ENCODE measurements at places on chromosomes 12 and 14. TPM values are rescaled to one million over a fixed set of nuclear protein-coding genes. Genes with fewer than 3 reads are reported as not detected.
A peak's percentile ranks its signal among the peaks of the same experiment; 100 is the strongest.

DNA sequence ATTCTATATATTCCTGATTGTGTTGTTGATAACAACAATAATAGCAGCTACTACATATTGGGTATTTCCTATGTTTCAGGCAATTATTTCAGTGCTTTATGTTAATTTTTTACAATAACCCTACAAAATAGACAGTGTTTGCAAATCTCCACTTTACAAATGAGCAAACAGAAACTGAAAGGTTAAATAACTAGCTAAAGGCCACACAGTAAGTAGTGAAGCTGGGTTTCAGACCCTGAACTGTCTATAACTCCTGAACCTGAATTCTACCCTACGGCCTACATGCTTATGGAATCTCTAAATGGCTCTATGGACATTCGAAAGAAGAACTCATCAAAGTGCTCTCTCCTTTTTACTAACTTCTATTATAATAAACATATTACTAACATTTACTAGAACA is 19.7 kb upstream of the NUDT4 start:
- no peak overlapping the region for H3K4me3 ChIP-seq
- no peak for DNase-seq
- H3K4me1 ChIP-seq: peaks cover 9% of the 10 kb centered on the region

TAS2R43 gene
- not detected for total RNA-seq

SMIM41 gene
- total RNA-seq: not detected

DNA sequence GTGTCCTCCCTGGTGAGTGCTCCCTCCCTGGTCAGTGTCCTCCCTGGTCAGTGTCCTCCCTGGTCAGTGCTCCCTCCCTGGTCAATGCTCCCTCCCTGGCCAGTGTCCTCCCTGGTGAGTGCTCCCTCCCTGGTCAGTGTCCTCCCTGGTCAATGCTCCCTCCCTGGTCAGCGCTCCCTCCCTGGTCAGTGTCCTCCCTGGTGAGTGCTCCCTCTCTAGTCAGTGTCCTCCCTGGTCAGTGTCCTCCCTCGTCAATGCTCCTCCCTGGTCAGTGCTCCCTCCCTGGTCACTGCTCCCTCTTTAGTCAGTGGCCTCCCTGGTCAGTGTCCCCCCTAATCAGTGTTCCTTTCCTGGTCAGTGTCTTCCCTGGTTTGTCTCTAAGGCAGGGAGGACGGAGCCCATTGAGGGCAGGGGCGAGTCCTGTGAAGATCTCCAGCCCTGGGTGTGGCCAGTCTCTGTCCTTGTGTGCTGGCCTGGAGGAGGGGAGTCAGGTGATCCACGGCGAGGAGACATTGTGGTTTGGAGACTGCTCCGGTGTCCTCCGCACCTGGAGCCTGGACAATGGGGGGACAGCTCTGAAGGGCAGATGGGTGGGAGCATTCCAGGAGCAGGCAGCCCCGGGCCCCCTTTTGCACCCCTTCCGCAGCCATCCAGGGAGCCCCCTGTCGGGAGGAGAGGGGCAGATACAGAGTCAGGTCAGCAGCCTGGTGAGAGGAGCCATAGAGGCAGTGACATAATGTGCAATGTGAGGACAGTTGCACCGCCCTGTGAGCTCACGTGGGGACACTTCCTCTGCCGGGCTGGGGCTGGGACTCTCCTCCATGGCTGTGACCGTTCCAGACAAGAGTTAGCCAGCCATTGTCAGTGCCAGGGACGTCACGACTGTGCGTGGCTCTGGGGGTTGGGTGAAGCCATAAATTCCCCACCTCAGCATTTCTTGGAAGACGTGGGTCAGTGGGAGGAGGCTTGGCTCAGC is 93.4 kb downstream of the ADGRD1 start:
- no peaks in the 10 kb centered on the region for H3K27me3 ChIP-seq
- peaks cover 14% of the 10 kb centered on the region for H3K4me1 ChIP-seq
- H3K36me3 ChIP-seq: no peaks in the 10 kb centered on the region
- peak; percentile 50 for DNase-seq
- H3K27ac ChIP-seq: peak overlapping the region; percentile 9

DNA sequence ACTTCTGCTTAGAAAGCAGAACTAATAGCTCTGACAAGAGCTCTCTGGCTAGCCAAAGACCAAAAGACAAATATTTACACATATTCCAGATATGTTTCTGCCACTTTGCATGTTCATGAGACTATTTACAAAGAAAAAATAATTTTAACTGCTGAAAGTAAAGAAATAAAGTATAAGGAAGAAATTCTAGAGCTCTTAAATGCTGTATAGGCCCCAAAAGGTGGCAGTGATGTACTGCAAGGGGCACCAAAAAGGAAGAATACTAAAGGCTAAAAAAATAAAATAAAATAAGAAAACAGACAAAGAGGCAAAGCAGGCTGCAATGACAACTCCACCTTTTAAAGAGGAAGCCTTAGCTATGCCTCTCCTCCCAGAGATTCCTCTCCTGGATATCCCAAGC is 23.0 kb downstream of the KLRK1 start:
- no peak overlapping the region for H3K4me3 ChIP-seq
- H3K27ac ChIP-seq: peak overlapping the region; percentile 97
- H3K27me3 ChIP-seq: no peaks in the 10 kb centered on the region
- no peaks in the 10 kb centered on the region for H3K4me1 ChIP-seq

DNA sequence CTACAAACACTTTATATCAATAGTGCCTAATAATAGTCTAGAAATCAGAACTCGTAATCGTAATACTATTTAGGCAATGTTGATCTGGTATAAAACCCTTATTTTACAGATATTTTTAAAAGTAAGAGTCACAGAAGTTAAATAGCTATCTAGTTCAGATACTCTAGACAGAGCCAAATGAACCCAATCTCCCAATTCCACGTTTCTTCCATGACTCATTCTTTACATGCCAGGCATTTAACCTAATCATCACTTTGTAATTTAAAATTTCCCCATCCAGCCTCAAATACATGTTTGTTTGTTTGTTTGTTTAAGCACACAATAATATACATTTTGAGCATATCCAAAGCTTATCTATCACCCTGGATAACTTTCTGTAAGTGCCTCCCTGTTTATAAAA is 36.4 kb upstream of the GARIN6 start:
- H3K27ac ChIP-seq: no peak overlapping the region
- no peak for DNase-seq
- H3K36me3 ChIP-seq: no peaks in the 10 kb centered on the region
- no peak overlapping the region for H3K4me3 ChIP-seq
